ENCODE measurements at places on chromosomes 5 and 9.

- DNase-seq = no peak
Observed at GRCh38 chr5:147675168-147675567, 107.4 kb downstream of the JAKMIP2 start.

- no peak for DNase-seq
Observed at GRCh38 chr9:27108981-27109541, at the start of gene TEK. Gene TEK, plus strand, starts transcription at chr9:27109225. Its CDS starts 366 bp downstream, at chr9:27109591.

DNA sequence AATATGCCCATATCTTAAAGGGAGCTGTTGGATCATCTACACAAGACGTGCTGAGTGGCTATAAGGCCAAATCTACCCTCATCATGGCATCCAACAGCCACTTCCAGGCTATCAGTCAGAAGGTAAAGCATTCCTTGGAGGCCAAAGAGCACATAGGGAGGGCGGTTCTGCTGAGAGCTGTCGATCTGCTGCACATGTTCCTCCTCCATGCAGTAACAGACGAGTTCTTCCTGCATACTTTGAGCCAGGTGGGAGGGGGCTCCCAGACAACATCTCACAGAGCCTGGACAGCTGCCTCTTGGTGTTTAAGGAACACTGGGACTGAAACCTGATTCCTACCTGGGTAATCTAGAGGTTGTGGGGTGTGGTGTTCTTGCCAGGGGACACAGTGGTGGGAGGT, 93.3 kb upstream of the RAI14 start:
- DNase-seq = no peak

DNA sequence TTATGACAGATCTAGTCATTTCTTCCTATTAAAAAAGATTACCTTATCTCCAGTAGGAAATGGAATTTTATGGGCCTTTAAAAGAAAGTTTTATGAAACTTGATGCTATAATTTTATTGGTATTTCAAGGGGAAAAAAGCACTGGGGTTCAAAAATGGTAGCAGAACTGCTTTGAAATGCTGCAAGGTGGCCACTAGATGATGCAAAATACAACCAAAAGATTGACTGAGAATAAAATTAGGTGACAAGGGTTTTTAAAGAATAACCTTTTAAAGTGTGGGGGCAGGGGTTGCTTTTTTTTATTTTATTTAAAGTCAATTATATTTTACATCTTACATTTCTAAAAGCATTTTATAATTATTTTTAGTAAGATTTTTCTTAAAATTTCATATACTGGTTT, 61.7 kb downstream of the KLF9 start:
- DNase-seq = no peak

All from BJ (cell line).